ENCODE measurements at places on chromosomes 12 and 14.

DNA sequence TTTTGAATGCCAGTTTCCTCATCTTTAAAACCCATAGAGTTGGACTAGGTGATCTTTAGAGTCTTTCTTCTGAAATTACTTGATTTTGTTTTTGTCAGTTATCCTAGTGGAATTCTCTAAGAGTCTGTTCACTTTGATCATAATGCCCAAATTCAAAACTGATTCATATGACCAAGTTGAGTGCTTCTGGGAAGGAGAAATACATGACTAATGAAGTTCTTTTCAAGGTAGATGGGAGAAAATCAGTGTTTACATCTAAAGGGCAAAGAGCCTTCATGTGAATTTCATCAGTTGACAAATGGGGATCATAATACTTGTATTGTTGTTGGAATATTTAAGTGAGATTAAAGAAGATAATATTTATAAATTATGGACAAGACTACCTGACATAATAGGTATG, 53.2 kb downstream of the ERC1 start:
- no peak for DNase-seq

DNA sequence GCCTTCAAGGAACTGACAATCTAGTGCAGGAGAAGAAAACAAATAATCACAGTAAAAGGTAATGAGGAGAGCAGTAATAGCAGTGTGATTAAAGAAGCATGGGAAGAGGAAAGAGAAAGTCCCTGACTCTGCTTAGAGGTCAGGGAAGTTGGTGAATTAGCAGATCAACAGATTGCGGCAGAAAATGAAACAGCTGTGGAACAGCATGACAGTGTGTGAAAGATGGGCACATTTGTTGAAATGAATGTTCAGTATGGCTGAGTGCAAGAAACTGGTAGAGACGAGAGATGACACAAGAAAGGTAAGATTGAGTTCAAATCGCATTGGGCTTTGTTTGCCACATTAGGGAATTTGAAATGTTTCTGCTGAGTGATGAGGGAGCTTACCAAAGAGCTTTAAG, 63.7 kb upstream of the RASSF8 start:
- no peak for DNase-seq

DNA sequence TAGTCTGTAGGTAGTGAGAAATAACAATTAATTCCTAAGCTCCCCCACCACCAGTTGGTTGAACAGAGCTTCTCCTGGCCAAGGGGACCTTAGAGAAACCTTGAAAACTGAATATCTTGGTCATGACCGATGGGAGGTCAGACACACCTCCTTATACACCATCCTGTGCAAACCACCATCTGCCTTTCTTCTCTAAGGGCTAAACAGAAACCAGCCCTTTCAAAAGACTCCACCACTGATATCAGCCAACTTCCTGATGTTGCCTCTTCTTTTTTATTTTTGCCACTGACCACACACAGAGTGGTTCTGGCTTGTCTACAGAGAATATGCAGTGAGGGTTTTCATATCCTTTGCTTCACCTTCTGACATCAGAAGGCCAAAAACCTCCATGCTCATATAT, 977.7 kb upstream of the SEL1L start:
- no peak for DNase-seq

GRCh38 chr14:87468531-87468930, 524.5 kb downstream of the GALC start:
- no peak for DNase-seq

DNA sequence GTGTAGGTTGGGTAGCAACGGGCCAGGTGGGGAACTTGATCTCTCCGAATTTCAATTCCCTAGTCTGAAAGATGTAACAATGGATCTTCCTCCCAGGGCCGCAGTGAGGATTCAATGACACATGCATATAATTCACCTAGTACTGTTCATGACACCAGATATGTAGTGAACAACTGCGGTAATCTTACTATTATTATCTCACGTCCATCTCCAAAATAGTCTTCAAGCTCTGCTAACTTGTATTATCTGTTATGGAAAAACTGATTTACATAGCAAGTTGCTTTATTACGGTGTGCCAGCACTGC, 26.4 kb downstream of the MOK start:
- no peak for DNase-seq

- DNase-seq: no peak
Measured at GRCh38 chr14:84403585-84403984, 1126.4 kb upstream of the FLRT2 start.

DNA sequence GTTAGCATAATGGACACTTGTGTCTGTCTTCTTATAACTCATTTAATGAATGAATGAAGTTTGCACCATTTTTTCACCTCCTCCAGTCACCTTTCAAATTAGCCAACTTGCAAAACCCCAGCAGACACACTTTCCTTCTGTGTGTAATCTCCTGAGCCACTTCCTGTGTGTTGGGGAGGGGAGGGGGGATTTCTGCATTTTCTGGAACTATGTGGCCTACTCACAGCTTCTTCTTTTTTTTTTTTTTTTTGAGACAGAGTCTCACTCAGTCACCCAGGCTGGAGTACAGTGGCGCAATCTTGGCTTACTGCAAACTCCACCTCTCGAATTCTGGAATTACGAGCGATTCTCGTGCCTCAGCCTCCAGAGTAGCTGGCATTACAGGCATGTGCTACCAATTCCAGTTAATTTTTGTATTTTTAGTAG, 4.1 kb upstream of the SERPINA1 start:
- DNase-seq: no peak

DNA sequence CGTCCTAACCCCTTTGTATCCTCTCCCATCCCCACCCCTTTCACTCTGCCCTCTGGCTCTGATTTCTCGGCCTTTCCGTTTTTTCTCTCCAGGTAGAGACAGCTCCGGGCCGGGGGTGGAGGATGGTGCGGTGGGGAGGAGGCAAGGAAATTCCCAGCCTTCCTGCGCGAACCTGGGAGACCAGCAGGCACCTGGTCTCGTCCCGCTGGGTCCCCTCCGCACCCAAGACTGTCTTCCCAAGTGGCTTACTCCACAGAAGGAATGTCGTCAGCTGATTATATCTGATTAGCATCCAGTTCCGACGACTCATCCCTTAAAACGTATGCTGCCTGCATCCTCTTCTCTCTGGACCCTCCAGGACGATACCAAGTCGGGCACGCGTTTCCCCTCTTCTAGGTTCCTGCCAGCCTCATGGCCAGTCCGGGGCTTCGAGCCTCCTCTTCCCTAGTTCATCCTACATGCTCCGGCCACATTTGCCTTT, 42.2 kb upstream of the CAPRIN2 start:
- DNase-seq: no peak
